ENCODE measurements at places on chromosomes 11 and 22.

GRCh38 chr11:122647736-122648275, 7.7 kb upstream of the UBASH3B start:
- DNase-seq = no peak

- no peak for DNase-seq
Observed at GRCh38 chr22:22951035-22951434, 63.4 kb downstream of the IGLL5 start.

- no peak for DNase-seq
Observed at GRCh38 chr11:16292167-16292859, 64.0 kb downstream of the SOX6 start.

DNA sequence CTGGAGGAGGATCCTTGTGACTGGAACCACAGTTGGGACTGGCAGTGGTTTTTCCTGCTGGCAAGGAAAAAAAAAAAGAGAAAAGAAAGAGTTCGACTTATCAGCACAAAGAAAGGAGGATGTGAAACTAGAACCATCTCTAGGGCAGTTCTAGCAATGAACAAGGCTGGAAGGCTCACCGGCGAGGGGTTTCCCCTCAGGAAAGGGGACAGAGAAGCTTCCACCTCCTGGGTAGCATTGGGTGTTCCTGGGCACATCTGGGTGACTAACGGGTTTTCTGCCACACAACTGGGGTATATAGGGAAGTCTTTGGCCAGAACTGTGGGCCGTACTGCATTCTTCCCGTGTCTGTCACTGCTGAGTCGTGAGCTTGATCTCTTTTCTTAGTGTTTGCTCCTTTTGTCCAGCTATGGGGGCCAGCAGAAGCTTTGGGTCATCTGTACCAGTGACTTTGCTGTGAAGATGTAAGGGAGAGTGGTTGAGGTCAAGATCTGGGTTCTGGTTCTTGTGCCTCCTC, 109.4 kb upstream of the OR4B1 start:
- no peak for DNase-seq

- DNase-seq = no peak
Observed at GRCh38 chr11:117691516-117691915, 105.5 kb downstream of the DSCAML1 start.

GRCh38 chr11:44564670-44565210, 723 bp upstream of the CD82 start:
- DNase-seq = no peak

GRCh38 chr11:106447631-106448191, 370.2 kb downstream of the AASDHPPT start:
- no peak for DNase-seq

GRCh38 chr11:2314525-2315394, 12.9 kb downstream of the TSPAN32 start:
- no peak for DNase-seq

DNA sequence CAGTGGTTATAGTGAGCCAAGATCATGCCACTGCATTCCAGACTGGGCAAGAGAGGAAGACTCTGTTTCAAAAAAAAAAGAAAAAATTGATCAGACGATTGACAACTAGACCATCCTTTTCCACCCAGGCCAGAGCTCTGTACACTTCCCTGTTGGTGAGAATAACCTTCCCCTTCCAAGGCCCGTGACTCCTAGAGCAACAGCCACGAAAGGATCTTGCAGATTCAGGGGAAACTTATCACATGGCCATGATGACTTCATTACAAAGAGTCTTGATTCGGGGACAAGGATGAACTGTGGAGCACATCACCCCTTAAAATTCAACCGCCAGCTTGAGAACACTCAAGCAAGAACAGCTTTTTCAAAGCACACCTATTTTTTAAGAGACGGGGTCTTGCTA, 10.3 kb downstream of the CD5 start:
- no peak for DNase-seq

DNA sequence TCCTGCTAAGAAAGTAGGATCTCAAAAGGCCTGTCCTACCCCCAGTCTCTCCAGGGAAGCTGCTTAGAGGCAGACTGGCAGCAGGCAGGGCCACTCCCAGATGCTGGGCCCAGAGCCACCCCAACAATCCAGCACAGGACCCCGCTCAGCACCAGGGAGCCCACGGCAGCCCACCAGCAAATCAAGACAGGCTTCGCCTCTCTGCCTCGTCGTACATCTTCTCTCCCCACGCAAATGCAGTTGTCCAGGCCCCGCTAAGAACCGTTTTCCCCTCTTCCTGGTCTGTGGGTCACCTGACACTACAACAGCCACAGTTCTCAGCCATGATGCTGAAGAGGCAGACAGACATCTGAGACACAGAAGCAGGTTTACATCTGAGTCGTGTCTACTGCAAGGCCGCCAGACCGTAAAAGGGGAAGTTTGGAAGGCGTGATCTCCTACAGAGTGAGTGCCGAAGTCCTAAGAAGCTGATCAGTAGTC, 51.1 kb downstream of the IGSF9B start:
- DNase-seq = no peak

DNA sequence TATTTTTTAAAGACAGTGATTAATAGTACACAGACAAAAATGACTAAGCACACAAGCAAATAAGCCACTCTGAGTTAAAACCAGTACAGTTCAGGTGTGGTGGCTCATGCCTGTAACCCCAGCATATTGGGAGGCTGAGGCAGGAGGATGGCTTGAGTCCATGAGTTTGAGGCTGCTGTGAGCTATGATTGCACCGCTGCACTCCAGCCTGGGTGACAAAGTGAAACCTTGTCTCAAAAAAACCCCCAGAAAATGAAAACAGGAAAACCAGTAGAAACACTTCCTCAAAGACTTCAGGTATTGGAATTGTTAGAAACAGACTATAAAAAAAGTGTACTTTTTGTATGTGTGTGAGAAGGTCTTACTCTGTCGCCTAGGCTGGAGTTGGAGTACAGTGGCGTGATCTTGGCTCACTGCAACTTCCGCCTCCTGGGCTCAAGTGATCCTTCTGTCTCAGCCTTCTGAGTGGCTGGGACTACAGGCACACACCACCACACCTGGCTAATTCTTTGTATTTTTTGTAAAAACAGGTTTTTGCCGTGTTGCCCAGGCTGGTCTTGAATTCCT, 33.0 kb downstream of the PPP6R2 start:
- DNase-seq = no peak

GRCh38 chr11:62817129-62817528, 11.9 kb upstream of the NXF1 start:
- DNase-seq = no peak

- DNase-seq = no peak
Observed at GRCh38 chr22:22086501-22087158, 104.0 kb upstream of the TOP3B start.

- no peak for DNase-seq
Observed at GRCh38 chr11:125174057-125174456, 9.5 kb downstream of the PKNOX2 start.

All from activated CD8-positive, alpha-beta memory T cell treated with anti-CD3 and anti-CD28 coated beads, Interleukin-2, amount 50 U/mL, for 4 hours (primary cell).